Stimulated activated CD4-positive, alpha-beta T cell treated with anti-CD3 and anti-CD28 coated beads, Interleukin-15, amount 100 ng/mL, for 1 hour (primary cell): ENCODE measurements at places on chromosomes 2 and 18.

DNA sequence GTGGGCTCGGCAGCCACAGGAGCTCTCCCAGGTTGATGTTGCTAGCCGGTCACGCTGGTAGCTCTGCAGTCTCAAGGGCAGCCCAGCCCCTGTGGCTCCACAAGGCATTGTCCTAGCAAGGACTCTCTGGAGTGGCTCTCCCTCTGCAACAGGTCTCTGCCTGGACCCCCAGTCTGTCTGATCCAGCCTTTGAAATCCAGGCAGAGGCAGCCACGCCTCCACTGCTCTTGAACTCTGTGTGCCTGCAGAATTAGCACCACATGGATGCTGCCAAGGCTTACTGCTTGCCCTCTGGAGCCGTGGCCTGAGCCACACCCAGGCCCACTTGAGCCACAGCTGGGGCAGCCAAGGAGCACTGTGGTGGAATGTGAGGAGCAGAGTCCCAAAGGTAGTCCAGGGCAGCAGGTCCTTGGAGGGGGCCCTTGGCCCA is 43.0 kb upstream of the FAHD2A start:
- no peak for DNase-seq

DNA sequence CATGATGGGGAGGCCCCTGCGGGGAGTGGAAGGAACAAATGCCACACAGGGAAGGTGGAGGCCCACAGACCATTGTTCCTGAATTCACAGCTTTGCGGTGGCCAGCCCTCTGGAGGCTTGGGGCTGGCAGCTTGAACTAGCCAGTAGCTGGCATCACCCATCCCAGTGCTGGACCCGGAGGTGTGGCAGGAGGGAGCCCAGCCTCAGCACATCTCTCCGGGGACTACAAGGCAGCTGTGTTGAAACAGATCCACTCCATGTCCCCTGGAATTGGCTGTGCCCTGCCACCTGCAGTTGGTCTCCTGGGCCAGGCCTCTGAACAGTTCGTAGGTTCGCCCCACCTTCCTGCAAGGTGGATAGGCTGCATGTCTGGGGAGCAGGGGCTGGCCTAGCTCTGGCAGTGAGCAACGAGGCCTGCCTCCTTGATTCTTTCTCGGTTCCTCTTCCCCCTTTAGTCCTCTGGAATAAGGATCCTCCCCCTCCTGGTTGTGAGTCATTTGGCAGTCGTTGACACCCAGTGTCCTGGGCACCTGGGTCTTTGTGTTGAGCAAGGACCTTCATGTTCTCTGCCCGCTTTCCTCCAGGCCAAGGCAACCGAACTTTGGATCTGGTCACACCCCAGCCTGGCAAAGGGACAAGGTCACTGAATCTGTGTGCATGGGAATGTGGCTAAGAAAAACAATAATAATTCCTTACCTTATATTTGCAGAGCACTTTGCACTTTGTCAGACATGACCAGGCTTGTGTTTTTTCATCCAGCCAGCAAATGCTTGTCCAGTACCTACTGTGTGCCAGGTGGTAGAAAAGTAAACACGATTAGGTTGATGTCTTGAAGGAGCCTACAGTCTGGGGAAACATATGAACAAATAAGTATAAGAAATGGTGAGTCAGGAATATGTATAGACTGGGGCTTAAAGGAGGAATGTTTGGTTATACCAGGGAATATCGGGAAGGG is 55.0 kb upstream of the MCFD2 start:
- no peak for DNase-seq

- no peak for DNase-seq
Observed at GRCh38 chr2:181589779-181590178, 67.1 kb downstream of the CERKL start.

GRCh38 chr2:81195774-81196382 is 891.3 kb upstream of the LRRTM1 start:
- DNase-seq = no peak

- DNase-seq = no peak
Observed at GRCh38 chr2:193783681-193784080, 1588.9 kb upstream of the TMEFF2 start.
